Esophagus mucosa (tissue), 1 donor: ENCODE measurements at places on chromosomes 2 and 18. TPM values are rescaled to one million over a fixed set of nuclear protein-coding genes. Genes with fewer than 3 reads are reported as not detected.

DNA sequence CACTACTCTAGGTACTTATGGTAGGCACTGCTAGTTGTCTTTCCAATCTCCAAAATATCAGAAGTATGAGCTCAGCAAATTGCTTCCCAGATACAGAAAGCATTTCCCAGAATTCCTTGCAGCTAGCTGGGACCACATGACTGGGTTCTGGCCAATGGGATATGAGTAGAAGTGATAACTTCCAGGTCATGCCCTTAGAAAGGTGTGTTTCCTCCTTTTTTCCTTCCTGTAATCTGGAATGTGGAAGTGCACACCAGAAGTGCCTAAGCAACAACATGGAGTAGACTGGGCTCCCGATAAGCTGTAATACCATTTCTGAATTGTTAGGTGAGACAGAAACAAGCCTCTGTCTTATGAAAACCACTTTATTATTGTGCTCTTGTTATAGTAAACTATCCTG lies 279.8 kb downstream of the ZNF385B start:
- no peak for ATAC-seq

GRCh38 chr2:227163998-227164762 lies at the start of the genes COL4A3 and COL4A4:
Gene COL4A3 (plus strand): TSS chr2:227164624. CDS start chr2:227164727, 103 bp downstream.
Gene COL4A4 (minus strand): TSS chr2:227164205. CDS start chr2:227147483, 16,722 bp downstream.
- peak; percentile 95 for ATAC-seq

RAB6C gene
- total RNA-seq, result not detected

GRCh38 chr2:150136401-150136800 lies 351.1 kb downstream of the RND3 start:
- peak; percentile 88 for ATAC-seq

DUSP28 gene
- 3.7 TPM for total RNA-seq

- ATAC-seq, result peak; percentile 59
Observed at GRCh38 chr18:37712776-37713175, 147.2 kb upstream of the CELF4 start.

GRCh38 chr18:78773819-78774218 lies 205.8 kb upstream of the SALL3 start:
- ATAC-seq, result no peak

DNA sequence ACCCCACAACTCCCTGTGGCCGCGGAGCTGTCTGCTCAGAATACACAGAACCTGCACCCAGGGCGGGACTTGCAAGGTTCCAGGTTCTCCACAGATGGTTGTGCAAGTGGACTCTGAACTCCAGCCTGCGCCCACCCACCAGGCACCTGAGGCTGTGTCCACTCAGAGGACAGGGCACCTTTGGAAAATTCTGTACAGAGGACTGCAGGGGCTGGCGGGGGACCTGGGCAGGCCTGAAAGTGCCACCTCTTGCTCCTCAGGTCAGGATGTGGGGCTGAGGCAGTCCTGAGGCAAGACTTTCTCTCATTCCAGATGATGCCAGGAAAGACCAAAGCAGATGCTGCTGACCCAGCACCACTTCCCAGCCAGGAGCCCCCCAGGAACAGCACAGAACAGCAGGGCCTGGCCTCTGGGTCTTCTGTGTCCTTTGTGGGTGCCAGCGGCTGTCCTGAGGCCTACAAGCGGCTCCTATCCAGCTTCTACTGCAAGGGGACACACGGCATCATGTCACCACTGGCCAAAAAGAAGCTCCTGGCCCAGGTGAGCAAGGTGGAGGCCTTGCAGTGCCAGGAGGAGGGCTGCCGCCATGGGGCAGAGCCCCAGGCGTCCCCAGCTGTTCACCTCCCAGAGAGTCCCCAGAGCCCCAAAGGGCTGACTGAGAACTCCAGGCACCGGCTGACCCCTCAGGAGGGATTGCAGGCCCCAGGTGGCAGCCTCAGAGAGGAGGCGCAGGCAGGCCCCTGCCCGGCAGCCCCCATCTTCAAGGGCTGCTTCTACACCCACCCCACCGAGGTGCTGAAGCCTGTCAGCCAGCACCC lies 14.4 kb downstream of the ARID5A start:
- ATAC-seq, result no peak

DNA sequence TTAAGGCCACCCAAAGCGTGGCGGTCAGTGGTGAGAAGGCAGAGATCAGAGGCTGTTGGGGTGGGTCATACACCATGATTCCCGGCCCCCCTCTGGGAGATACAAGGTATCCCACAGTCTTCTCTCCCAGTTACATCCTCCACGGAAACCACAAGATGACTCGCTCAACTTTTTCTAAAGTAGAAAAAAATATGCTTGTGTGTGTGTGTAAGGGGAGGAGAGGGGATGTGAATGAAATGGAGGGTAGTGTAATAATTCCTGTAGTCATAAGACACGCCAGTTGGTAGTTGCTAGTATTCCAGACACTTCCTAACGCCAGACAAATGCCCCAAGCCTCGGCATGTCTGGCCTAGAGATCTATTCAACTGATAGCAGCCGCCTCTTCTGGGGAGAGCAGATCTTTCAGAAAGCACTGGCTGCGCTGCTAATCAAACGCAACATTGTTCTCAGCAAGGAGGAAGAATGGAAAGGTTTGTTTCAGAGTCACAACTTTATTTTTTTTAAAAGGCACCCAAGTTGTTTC lies 143.5 kb downstream of the TGIF1 start:
- no peak for ATAC-seq

CIB4 gene
- not detected for total RNA-seq

DNA sequence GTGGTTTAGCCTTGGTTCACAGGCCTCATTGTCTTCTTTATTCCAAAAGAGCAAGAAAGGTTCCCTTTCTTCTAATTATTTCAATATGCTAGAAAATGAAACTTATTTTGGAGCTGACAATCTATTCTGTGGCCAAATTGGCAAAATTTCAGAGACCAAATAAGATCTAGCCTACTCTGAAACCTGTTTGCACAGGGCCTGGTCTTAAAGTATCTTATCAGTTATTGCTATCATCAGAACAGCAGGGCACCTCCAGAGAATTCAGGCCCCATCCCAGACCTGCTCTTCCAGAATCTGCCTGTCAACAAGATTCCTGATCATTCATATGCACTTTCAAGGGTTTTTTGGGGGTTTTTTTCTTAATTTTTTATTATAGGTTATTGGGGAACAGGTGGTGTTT lies 198.7 kb downstream of the ANAPC1 start:
- no peak for ATAC-seq

DNA sequence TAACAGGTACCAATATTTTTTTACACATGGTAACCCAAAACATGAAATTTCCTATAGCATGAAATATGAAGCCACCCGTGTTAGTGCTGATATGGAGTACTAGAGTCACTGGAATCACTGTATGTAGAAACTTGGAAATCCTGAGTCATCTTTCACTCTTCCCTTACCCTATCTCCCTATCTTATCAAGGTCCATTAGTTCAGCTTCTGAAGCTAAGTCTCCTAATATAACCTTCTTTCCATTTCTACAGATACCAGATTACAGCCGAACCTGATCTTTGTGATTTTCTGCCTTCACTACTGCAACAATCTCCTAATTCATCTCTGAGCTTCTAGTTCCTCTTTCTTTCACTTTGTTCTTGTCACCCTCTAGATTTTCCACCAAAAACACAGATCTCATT lies 59.0 kb downstream of the SEPTIN10 start:
- ATAC-seq, result no peak

DNA sequence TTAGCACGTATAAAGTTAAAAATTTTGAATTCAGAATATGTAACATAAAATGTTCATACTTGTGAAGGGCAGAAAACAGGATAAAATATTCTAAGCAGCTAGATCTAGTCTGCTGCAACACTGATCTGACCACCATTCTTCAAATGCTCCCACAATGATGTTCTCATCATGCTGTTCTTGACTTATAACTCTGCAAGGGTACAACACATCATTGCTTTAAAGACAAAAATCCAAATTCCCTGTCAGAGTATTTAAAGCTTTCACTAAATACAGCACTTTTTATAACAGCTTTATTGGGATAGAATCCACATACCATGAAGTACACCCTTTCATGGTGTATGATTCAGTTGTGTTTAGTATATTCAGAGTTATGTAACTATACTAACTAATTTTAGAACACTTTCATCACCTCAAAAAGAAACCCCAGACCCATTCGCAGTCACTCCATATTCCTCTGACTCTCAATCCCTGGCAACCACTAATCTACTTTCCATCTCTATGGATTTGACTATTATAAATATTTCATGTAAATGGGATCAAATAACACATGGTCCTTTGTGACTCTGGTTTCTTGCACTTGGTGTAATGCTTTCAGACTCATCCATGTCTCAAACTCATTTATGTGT lies 56.4 kb downstream of the MAP4K3 start:
- ATAC-seq, result no peak

- no peak for ATAC-seq
Observed at GRCh38 chr18:2212598-2213205, 358.6 kb downstream of the METTL4 start.

ARMC9 gene
- total RNA-seq, result 1.2 TPM

- ATAC-seq, result peak; percentile 77
Observed at GRCh38 chr2:119315241-119315925, 51.3 kb downstream of the C2orf76 start.

DNA sequence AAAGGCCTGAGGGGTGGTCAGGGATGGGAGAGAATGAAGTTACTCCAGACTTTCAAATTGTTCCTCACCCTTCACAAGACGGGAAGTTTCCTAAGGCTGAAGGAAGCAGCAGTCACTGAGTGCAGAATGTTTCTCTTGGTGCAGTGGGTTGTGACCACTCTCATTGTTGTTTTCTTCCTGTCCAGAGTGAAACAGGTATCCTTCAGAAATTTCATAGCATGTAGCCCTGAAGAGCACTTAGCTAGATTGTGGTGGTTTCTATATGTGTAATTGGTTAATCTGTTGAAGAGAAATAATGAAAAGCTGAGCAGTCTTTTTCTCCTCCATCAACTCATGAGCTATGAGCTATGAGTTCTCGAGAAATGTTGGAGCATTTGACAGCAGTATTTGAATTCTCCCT lies 96.8 kb downstream of the GPD2 start:
- no peak for ATAC-seq

LHCGR gene
- not detected for total RNA-seq

DNA sequence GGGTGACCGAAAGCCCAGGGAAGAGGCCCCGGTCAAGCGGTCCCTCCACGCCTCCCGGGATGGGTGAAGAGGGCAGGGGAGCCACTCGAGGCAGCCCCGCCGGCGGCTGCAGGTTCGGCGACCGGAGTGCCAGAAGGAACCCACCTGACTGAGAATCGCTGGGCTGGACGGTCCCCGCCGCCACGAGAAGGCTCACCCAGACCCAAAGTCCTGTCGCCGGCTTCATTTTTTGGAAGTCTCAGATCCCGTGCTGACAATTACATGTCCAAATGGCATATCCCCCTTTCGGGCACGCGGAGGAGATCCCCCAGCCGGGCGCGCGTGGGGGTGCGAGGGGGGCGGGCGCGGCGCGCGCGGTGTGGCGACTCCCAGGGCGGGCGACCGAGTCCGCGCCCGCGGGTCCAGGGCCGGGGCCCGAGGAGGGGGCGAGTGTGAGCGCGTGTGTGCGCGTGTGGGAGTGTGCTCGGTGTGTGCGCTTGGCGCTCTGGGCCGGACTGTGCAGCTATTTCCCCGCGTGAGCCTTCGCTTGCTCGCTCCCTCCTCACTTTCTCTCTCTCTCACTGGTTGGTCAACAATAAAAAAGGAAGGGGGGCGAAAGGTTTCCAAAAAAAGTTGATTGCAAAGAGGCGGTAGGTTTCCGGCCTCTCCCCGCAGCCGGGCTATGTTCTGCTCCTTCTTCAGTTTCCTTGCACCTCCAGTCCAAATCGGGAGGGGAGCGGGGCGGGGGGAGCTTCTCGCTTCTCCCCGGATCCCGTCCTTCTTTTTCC lies at the start of gene ERBB4:
Gene ERBB4, minus strand, starts transcription at position 498 of the 767 bp plus-strand sequence. Its CDS starts 272 bp downstream, at position 226.
- ATAC-seq, result peak; percentile 56

GRCh38 chr18:22168360-22168921 lies 948 bp upstream of the GATA6 start:
- ATAC-seq, result no peak

DNA sequence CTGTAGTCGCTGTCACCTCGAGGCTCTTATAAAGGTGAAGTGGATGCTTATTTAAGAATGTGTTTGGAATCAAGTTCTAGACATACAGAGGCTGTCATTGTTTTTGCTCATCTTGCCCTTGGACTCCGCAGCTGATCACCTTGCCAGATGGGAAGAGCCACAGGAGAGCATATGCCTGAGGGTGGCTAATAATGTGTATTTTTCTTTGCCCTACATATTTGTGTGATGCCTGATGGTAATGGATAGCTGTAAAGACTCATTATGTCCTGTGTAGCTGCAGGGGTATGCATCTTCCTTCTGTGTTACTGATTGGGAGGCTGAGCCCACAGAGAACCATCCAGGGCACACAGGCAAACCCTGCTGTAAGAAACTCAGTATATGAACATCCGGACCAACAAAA lies 61.7 kb downstream of the PRKCE start:
- no peak for ATAC-seq

GRCh38 chr2:30031184-30031583 lies 109.8 kb upstream of the ALK start:
- ATAC-seq, result peak; percentile 12

DNA sequence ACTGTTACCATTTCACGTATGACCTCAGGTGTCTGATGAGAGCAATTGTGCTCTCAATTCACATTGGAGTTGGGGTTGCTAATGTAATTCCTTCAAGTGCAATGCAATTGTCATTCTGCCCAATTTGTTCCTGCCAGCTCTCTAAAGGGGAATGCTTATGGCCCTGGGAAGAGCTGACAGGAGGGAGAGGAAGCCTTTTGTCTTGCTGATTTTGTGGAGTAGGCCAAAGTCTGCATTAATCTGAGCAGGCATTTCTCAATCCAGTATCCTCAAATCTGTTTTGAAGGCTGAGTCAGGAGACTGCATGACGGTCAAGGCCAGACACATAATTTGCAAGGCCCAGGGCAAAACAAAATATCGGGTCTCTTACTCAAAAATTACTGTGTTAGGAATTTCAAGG lies 326.4 kb upstream of the SPHKAP start:
- ATAC-seq, result no peak

EXOC6B gene
- total RNA-seq, result 31.6 TPM

TUBA4A gene
- total RNA-seq, result 138 TPM

DNA sequence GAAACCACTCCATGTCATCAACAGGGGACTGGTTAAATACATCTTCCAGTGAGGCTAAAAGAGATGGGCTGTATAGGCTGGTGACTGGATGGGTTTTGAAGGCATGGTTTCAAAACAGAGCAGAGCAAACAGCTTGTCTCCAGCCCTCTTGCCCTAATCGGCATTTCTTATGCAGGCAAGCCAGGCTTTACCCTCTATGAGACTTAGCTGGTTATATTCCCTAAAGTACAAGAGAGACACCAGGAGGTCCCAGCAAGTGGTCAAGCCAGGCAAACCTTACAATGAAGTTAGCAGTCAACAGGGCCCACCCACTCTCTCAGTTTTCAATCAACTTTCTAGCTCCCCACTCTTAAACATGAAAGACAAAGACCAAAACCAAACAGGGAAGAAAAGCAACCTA lies 19.0 kb downstream of the OSBPL1A start:
- ATAC-seq, result no peak

GRCh38 chr2:166361351-166362153 lies 14.2 kb downstream of the SCN9A start:
- ATAC-seq, result no peak

DNA sequence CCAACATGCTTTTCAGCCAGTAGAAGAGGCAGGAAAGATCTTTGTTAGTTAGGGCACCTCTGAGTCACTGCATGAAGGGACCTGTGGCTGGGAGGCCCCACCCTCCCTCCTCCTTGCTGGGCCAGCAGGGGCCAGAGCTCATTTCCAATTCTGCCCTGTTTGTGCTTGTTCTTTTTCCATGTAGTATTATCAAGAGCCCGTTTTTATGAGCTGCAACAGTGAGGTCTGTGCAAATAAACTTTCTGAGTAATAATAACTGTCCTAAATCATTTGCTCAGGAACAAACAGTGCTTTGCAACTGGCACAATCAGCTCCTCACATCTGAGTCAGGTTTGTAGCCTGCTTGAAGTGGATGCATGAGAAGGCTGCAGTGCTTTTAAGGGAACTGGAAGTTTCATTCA lies 128.0 kb downstream of the ARL4C start:
- peak; percentile 85 for ATAC-seq
